Stimulated activated CD4-positive, alpha-beta T cell treated with anti-CD3 and anti-CD28 coated beads, TNF-alpha, amount 100 ng/mL, for 48 hours (primary cell): ENCODE measurements at places on chromosomes 6 and 20.

DNA sequence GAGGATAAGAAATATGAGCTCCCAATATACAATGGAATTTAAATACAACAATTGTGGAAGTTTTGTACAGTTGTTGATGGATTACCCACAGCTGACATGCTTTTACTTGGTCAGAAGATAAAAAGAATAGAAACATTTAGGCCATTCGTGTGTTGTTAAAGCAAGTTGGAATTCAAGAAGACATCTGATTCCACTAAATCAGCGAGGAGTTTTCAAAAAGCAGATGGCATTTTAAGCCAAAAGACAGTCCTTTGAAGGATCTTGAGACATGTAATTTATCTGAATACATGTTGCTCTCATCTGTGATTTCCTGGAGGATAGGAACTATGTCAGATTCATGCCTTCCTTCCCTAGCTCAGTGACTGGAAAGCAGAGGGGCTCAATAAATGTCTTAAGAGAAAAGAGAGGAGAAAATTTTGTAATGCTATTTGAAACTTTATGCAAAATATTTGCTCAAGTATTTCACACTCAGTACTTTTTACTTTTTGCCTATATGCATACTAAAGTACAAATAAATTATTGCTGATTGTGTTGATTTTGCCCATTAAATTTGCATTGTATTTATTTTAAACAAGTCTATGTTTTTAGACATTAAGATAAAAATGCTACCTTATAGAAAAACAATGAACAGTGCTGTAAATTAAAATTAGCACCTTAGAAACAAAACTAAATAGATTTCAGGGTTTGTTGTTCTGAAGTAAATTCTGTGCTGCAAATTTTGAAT is 733.8 kb upstream of the FLRT3 start:
- no peak for DNase-seq

- no peak for DNase-seq
Observed at GRCh38 chr20:63585616-63586565, 11.9 kb upstream of the HELZ2 start.

GRCh38 chr20:6595704-6596103 is 171.8 kb upstream of the BMP2 start:
- no peak for DNase-seq

- DNase-seq: no peak
Observed at GRCh38 chr6:169162249-169162648, 91.4 kb downstream of the THBS2 start.

GRCh38 chr6:151191527-151191926 is 48.2 kb upstream of the AKAP12 start:
- no peak for DNase-seq
